Suprapubic skin (tissue), 4 donors: ENCODE measurements at places on chromosomes 1 and 21. TPM values are rescaled to one million over a fixed set of nuclear protein-coding genes. Genes with fewer than 3 reads are reported as not detected.

The LRRC7 gene
- 0.36 TPM for total RNA-seq

The CENPL gene
- total RNA-seq, result 6.8 TPM

The GBP2 gene
- total RNA-seq, result 72.7 TPM

The C1orf87 gene
- not detected for total RNA-seq
